ENCODE measurements at places on chromosomes 3 and 15.

GRCh38 chr3:128498127-128498626 lies 5.2 kb upstream of the GATA2 start:
- DNase-seq = no peak

GRCh38 chr3:195260280-195260905 lies 10.6 kb downstream of the XXYLT1 start:
- DNase-seq = no peak

DNA sequence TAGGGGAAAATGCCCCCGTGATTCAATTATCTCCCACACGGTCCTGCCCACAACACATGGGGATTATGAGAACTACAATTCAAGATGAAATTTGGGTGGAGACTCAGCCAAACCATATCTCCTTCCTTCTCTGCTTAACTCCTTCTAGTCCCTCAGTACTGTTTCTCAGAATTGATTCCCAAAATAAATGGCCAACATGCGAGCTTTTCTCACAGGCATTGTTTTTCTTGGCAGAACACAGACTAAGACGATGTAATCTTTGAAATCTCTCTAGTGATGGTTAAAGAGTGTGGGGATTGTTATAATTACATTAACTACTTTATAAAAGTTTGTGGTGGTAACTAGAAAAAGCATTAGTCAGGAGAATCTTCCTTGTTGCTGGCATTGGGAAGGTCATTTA lies 366.5 kb downstream of the LPP start:
- no peak for DNase-seq

DNA sequence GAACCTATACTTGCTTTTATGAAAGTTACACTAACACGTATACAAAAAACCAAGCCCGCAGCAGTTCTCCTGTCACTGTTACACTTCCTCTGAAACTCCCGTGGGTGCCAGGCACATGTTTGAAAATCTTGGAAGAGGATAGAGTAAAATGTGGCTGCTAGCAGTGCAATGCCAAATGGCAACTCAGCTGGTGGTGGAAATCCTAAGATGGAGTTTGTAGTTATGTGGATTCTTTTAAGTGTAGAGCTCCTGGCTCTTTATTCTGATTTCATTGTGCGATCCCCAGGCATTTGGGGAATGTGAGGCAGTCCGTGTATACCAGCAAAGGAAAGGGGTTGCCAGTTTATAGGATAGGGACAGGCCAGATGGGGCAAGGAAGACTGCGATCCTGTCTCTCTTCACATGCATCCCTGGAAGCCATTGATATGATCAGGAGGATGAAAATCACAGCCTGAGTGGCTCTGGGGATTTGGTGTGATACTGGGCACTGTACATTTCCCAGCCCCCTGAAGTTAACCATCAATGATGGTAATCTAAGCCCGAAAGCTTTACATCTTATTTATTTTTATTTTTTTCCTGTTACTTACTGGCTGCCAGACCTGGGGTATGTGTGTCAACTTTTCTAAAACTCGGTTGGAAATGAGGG lies 1.1 kb downstream of the STAC start:
- DNase-seq = no peak

DNA sequence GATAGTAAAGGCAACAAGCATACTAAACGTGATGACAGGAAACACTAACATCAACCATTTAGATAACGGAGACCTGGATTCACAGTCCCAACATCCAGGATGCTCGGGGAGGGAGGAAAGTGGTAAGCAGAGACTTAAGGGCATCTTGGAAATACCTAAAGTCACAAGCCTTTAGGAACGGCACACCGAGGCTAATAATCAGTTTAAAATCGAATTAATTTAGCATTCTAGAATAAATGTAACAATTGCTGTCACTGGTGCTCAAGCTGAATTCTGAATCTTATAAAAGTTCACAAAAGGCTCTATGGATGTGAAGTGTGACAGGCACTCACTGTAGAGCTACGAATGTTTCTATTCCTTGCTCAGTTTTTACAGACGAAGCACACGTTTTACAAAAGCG lies 1.3 kb downstream of the CD47 start:
- DNase-seq = peak; percentile 39

GRCh38 chr15:35937380-35937779 lies 391.4 kb upstream of the DPH6 start:
- DNase-seq = no peak

DNA sequence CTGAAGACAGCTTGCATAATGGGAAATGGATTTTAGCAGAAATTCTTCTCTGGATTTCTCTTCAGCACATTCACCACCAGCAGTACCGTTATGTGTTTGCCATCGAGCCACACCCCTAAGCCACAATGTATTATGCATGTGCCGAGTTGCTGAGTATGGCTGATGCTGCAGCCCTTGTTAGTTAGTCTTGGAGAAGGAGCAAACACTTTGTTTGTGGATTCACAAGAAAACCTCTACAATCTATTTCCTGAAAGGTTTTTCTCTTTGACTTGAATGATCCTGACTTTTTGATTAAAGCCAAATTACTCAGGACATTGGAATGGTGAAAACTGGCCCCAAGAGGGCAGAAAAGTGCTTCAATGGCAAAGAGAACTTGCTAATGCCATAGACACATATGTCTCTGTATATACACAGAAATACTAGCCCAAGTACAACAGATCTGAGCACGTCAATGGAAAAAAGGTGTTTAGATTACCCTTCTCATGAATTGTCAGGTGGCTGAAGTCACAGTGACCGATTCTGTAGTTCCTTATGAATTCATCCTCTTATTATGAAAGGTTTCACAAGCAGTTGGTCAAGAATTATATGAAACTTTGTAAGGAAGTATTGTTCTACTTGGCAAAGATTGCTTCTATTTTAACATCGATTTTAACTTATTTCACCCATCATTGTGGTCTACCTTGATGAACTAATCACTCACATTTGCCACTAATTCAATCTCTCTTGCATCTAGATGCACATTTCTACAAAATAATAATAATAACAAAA lies 103.0 kb downstream of the P3H2 start:
- DNase-seq = peak; percentile 75

DNA sequence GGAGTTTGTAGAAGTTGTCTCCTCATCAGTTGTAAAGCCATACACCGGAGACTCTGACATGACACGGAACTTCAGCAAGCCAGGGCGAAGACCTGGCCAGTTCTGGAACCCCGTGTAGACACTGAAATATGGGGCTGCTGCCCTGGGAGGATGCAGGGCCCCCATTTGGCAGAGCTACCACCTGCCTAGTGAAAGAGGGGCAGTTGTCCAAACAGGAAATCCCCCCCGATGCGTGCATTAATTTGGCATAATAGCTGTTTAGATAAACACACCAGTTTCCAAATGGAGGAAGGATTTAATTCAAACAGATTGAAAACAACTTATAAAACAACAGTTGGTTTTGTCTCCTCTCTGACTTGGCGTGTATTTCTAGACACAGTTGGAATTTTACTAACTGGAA lies 357.2 kb downstream of the GABRG3 start:
- no peak for DNase-seq

DNA sequence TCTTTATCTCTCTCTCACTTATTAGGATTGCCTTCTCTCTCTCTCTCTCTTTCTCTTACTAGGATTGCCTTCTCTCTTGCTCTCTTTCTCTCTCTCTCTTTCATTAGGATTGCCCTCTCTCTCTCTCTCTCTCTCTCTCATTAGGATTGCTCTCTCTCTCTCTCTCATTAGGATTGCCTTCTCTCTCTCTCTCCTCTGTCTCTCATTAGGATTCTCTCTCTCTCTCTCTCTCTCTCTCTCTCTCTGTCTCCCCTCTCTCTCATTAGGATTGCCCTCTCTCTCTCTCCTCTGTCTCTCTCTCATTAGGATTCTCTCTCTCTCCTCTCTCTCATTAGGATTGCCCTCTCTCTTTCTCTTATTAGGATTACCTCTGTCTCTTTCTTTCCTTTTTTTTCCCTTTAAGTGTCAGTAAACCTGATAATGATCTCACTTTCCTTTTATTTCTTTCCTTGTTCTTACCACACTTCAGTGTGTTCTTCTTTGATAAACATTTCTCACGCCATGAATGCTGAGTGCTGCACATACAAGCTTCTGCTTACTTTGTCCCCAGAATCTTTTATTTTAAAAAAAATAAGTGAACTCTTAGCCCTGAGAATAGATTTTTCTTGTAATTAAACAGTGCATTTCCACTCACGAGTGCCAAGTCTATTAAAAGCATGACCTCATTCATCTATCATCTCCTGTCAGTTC lies 243.4 kb upstream of the TBC1D5 start:
- no peak for DNase-seq

DNA sequence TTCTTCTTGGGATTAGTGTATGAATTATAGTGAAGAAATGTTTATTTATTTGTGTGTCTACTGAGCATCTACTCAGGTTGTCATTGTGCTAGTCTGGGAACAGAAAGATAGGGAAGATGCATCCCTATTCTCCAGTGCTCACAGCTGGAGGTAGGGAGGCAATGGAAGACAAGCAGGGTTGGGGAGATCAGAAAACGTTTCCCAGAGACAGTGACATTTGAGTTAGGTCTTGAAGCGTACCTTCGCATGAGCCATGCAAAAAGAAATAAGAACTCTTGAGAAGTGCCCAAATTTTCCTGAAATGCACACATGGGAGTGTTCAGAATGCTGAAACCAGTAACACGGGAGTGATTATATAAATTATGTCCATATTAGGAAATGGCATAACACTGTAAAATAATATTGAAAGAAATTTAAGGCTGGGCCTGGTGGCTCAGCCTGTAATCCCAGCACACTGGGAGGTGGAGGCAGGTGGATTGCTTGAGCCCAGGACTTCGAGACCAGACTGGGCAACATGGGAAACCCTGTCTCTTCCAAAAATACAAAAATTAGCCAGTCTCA lies 5.3 kb upstream of the CEMIP start:
- no peak for DNase-seq

DNA sequence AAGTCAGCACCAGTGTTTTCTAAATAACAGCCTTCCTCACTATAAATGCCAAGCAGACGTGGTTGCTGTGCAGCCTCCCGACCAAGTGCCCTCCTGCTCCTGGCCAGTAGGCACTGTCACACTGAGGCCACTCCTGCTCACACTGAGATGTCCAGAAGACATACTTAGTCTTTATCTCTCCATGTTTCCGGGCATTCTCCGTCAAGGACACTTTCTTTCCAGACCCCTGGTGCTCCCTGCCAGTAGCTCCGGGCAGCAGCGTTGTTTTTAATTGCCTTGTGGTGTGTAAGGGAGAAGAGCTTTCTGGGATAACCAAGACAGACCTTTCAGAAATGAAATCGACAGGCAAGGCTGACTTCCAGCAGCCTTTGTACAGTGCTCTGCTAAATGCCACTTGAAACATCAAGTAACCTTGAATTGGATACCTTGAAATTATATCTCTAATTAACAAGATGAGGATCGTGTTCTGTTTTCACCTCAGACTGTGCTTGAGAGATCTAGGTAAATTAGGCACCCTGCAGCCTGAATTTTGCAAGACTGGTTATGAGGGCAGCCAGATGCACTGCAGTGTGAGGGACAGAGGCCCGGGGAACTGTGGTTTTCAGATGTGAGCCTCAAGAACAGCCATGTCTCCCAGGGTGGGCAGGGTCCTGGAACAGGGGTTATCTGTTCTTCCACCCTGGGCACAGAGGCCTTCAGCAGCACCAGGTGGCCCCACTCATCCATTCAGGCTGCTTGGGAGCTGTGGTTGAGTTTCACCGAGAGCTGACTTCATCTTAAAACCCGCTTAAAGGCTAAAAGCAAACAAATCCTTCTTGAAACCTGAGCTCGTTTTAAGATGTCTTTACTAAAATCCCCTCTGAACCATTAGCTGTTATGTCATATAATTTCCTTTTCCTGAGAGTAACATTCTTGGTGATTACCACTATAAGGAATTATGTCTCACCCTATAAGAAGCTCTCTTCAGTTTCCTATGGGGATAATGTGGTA lies 105.5 kb upstream of the IL12A start:
- no peak for DNase-seq

- DNase-seq = no peak
These were observed 8.3 kb downstream of the MUC4 start for GRCh38 chr3:195803289-195803908.

All from SJSA1 (cell line).